ENCODE measurements at places on chromosomes 5 and 9.

DNA sequence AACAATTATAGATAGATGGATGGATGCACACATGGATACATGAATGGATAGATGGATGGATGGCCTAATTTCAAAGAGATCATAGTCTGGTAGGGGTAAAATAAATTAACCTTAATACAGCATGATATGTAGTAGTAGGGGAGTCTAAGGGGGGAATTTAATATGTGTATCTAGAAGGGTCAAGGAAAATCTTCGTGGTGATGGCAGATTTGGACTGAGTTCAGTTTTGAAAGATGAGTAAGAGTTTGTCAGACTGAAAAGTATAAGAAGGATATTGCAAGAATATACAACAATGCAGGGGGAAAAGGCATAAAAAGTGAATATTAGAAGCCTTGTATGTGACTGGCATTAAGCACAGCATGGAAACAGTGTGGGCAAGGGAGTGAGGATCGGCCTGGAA lies 98.7 kb downstream of the ZNF462 start:
- DNase-seq, result no peak

DNA sequence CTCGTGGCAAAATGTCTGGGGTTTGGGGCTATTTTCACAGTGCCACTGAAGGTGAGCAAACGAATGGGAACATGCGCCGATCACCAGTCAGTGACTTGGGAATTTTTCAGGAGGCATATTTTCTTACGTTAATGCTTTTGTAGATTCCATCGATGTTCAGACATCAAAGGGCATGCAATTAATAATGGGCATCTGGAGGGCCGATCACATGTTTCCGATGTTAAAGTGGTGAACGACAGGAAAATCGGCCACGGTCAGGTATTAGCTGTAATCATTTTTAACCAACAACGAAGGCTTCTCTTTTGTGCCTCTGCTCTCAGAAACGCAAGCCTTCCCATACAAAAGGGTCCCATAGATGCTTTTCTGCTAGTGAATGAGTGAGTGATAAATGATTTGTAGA lies 155.0 kb upstream of the PITX1 start:
- no peak for DNase-seq

GRCh38 chr9:135002802-135003201 lies 84.7 kb upstream of the OLFM1 start:
- no peak for DNase-seq

DNA sequence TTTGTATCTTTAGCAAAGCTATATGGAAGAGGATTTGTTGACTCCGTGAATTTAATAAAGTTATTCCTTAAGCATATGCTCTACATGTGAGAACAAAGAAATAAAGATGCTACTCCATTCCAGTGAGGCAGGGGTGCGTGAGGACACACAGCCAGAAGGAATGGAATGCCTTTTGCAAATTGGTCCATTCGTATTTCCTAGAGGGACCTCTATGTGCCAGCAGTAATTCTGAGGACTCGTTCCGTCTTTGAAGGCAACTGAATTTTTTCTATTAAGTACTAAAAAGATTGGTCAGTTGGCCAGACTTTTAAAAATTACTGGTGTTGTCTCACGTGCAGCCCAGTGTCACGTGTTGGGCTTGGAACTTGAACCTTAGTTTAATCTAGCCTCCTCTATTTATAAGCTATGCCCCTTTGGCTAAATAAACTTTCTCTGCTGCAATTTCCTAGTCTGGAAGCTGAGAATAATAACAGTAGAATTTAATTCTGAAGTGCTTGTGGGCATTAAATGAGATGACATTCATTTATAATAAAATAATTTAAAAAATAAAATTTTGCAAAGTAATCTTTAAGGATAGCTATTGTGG lies 13.9 kb downstream of the RAI14 start:
- DNase-seq, result no peak

DNA sequence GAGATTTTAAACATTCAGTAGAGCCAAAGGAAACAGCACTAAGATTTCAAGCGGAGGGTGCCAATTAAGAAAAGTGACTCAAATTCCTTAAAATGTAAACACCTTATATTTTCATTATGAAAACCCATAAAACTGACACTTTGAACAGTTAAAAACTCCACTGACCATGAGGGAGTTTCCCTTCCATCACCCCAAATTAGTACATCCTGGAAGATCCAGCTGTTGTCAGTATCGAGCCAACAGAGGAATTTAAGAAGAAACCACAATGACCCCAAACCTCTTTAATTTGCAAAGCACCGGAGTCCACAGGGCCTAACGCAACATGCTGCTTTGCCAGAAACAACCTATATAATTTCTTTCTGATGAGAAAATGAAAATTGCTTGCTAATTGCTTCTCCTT lies 41.3 kb downstream of the ROR2 start:
- no peak for DNase-seq

GRCh38 chr5:154419236-154419635 lies 26.6 kb upstream of the SAP30L start:
- no peak for DNase-seq

GRCh38 chr5:1466631-1467265 lies 21.5 kb upstream of the SLC6A3 start:
- no peak for DNase-seq

Data from naive thymus-derived CD4-positive, alpha-beta T cell (primary cell).